ENCODE measurements at places on chromosomes 3 and 15.

- no peak for DNase-seq
These were observed 54.3 kb upstream of the CCR4 start for GRCh38 chr3:32897001-32897601.

GRCh38 chr3:31234145-31234544, 298.6 kb upstream of the STT3B start:
- DNase-seq, result no peak

- no peak for DNase-seq
These were observed 16.6 kb upstream of the NIT2 start for GRCh38 chr3:100317912-100318311.

GRCh38 chr15:68765602-68766368, 54.9 kb downstream of the ANP32A start:
- no peak for DNase-seq

DNA sequence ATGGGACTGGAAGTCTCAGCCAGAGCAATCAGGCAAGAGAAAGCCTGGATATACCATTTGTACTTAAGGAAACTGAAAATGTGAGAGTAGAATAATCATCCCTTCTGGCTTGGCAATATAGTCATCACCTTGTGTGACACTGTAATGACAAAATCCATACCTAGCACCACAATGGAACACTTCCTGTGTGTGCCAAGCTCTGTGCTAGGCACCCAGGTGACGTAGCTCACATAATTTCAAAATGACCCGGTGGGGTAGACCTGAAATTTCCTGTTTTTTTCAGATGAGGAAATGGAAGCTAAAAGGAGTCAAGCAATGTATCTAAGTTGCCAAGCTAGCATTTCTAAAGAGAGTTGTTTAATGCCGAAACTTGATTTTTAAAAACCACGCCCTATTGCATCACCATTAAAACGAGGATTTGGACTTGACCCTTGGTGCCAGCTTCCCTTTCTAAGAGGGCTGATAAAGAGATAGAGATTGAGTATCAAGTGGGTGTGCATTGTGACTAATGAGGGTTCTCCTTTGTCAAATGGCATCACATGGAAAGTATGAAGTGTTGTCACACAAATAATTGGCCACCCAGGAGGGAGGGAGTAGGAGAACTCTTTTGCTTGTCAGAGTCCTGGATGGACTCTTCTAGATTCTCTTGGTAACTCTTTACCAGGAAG, 141.3 kb upstream of the PDZRN3 start:
- no peak for DNase-seq

- no peak for DNase-seq
These were observed 16.0 kb downstream of the DZIP3 start for GRCh38 chr3:108605491-108605890.

GRCh38 chr3:16030342-16030741, 144.1 kb upstream of the GALNT15 start:
- DNase-seq, result no peak

GRCh38 chr3:18892047-18892446, 256.3 kb upstream of the KCNH8 start:
- DNase-seq, result no peak

DNA sequence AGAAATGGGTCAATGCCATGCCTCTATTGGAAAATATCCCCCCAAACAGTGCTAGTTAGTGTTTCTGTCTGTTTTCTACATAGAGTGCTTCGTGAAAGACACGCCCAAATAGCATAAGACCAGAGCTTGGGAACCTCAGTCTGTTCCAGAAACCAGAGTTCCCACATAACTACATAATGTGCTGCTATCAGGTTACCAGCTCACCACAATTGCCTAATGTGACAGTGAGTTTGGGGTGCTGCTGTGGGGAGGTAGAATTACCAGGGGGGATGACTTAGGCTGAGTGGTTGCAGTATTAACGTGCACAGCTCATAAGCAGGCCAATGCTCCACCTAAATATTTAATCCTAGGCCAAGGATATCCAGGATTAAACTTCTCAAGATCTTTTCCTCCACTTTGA, 39.2 kb downstream of the DUT start:
- DNase-seq, result no peak

- no peak for DNase-seq
These were observed 20.4 kb downstream of the IGF1R start for GRCh38 chr15:98668566-98669308.

GRCh38 chr3:75129101-75129500, 514.6 kb upstream of the CNTN3 start:
- no peak for DNase-seq

- no peak for DNase-seq
These were observed 56.0 kb upstream of the FAM3D start for GRCh38 chr3:58722561-58722960.

GRCh38 chr15:43531018-43531670, 13.7 kb downstream of the MAP1A start:
- DNase-seq, result no peak

DNA sequence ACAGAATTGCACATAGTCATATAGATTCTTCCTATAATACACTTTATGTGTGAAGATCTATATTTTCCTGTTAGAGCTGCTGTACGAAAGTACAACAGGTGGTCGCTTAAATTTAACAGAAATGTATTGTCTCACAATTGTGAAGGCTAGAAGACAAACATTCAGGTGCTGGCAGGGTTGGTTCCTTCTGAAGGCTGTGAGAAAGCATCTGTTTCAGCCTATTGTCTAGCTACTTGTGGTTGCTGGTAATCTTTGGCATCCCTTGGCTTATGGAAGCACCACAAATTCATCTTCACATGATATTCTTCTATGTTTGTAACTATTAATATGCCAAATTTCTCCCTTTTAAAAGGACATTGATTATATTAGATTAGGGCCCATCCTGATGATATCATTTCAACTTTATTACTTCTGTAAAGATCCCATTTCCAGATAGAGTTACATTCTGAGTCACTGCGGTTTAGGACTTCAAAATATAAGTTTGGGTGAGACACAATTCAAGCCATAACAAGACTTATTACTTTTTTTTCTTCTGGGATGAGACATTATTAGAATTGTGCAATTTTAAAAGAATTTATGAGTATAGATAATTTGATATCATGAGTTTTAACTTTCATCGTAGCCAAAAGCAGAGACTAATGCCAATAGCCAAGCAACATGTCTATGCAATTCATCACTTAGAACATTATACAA, 248.1 kb upstream of the BCHE start:
- DNase-seq, result no peak

DNA sequence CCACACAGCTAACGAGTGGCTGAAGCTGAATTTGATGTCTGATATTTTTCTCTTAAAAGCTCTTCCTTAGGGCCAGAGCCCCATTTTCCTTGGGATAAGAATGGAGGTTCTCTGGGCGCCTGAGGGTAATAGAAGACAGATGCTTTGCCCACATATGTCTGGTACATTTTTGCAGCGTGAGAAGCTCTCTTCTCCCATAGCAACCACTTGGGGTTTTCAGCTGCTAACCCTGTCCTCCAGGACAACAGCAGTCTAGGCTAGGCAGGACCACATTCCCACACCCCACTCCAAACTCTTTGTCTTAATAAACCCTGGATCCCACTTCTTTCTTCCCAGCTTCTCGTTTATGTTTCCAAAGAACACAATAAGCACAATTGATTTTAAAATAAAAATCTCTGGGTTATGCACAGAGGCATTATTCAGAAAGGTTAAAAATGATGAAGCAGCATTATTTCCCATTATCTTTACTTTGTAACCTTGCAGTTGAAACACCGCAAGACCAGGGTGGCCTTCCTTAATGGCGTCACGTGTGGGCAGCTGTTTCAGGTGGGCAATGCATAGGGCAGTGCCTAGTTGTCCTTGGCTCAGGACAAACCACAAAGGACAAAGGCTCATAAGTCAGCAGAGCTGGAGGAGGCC, 56.5 kb upstream of the NTRK3 start:
- no peak for DNase-seq

DNA sequence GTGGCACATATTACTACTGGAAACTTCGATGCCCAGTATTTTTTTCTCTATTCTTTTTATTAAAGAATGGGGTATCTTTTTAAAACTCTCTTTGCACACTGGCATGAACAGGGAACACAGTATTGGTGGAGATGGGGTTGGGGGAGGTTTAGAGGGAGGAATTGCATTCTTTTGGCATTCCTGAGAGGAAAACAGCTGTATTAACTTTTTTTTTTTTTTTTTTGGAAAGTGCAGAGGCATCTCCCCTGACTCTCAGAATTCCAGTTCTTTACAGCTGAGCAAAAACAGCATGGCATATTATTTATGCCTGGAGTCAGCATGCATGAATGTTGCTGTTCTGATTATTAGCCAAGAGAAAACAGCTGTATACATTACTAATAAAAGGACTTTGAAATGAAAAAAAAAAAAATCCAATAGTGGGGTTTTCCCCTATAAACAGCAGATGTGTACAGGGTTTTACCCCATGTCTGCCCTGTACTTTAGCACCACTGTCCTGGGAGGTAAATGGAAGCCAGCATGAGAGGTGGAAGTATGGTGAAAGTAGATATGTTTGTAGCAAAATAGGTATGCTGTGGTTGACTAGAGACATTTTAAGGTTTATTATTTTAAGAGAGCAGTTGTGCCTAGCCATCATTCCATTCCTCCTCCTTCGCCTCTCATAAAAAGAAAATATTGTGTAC, 132.2 kb downstream of the FNDC3B start:
- no peak for DNase-seq

GRCh38 chr3:184513276-184514170, 48.1 kb upstream of the EPHB3 start:
- DNase-seq, result peak; percentile 88

- DNase-seq, result no peak
These were observed 42.1 kb downstream of the NR2F2 start for GRCh38 chr15:96372554-96372953.

DNA sequence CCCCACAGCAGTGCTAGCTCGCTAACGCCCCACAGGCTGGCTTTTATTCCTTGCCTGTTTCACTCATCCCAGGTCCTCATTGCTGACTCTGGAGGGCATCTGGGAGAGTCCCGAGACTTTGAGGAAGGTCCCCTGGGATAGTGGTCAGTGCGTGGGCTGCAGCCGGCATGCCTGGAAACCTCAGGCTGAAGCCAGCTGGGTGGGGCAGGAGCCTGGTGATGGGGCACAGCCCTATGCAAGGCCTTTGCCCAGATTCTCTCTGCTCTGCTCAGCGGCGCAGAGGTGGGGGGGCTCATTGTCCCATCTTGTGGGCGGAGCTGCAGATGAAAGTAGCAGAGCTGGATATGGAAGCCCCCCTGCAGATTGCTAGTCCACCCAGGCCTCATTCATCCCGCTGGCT, 55.7 kb upstream of the SMAD6 start:
- no peak for DNase-seq

DNA sequence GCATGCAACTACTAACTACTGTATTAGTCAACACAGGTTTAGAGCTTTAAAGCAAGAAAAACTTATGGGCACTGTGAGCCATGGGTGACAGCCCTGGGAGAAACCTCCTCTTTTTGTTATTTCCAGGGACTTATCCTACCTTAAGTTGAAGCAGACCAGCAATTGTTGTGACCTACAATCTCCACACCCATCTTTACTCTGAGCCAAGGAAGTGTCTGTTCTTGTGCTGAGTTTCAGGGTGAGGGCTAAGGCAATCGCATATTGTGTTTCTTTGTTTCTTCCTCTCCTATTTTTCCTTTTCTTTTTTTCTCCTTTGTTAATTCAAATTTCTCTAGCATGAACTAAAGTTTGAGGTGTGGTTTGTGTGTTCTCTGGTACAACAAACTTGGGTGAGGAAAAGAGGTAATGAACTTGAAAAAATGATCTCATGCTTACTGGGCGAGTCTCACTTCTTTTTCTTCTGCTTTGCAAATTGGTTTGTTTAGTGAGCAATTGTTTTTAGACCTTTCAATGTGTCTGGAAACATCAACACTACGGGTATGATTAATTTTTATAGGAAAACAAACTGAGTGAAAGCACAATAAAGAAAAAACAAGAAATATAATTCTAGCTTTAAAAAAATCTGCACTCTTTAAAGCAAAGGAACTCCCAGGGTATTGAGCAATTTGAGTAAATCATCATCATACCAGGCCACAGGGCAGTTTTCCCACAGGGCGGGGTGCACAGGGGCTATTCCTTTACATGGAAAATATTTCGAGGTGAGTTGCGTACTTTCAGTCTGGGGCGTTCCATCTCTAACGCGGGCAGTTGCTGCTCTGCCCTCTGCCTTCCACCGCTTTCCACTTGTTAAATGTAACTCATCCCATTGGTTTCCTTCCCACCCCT, 2.7 kb downstream of the UPK1B start:
- no peak for DNase-seq

GRCh38 chr3:128056258-128056657, 4.0 kb downstream of the SEC61A1 start:
- DNase-seq, result no peak

GRCh38 chr3:122357828-122358702, 25.0 kb downstream of the MIX23 start:
- no peak for DNase-seq

GRCh38 chr3:55868347-55868746, 381.2 kb upstream of the WNT5A start:
- DNase-seq, result no peak

DNA sequence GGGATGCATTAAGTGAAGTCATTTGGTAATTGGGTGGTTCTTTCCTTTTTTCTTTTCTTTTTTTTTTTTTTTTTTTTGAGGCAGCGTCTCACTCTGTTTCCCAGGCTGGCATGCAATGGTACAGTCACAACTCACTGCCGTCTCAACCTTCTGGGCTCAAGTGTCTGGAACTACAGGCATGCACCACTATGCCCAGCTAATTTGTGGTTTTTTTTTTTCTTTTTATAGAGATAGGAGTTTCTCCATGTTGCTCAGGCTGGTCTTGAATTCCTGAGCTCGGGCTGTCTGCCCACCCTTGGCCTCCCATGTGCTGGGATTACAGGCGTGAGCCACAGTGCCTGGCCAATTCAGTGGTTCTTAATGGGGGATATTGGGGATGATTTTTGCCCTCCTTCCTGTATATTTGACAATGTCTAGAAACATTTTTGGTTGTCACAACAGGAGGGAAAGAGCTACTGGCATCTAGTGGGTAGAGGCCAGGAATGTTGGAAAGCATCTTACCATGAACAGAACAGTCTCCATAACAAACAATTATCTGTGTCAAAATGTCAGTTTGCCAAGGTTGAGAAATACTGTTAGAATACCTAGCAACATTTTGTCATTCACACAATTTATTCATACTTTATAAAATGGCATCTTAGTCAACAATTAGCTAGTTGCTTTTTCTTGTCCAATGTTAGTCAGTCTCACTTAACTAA, 79.4 kb upstream of the CNTN3 start:
- no peak for DNase-seq

DNA sequence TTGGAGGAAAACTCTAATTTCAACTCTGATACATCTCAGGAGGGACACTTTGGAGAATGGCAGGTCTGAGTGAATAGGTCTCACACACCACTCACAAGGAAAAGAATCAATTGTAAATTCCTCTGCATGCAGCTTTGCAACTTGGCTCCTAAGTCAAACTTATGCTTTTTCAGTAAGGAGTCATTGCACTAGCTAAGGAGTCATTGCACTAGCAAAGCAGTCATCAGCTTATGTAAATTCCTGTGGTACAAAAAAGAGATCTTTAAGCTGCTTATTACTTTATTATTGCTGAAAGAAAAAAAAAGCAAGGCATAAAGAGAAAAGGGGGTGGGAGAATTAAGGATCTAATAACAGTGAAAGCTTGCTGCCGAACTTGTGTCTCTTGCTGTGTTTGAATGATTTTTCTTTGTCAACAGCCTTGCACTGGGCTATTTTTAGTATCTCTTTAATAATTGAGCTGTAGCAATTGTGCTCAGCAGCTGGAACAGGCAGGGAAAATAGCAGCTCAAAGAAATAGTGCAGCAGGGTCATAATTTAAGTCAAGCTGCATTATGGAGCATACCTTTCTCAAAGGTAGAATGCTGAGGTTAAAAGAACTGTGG, 154.3 kb upstream of the ARPP21 start:
- DNase-seq, result no peak

GRCh38 chr3:161108840-161109239, 3.7 kb upstream of the B3GALNT1 start:
- DNase-seq, result no peak

- DNase-seq, result no peak
These were observed 523.0 kb downstream of the FOXP1 start for GRCh38 chr3:71060536-71060935.

All from germinal center (tissue), 1 donor.